Type B pancreatic cell (in vitro differentiated cells): ENCODE measurements at places on chromosomes 7 and 10. TPM values are rescaled to one million over a fixed set of nuclear protein-coding genes. Genes with fewer than 3 reads are reported as not detected.

DNA sequence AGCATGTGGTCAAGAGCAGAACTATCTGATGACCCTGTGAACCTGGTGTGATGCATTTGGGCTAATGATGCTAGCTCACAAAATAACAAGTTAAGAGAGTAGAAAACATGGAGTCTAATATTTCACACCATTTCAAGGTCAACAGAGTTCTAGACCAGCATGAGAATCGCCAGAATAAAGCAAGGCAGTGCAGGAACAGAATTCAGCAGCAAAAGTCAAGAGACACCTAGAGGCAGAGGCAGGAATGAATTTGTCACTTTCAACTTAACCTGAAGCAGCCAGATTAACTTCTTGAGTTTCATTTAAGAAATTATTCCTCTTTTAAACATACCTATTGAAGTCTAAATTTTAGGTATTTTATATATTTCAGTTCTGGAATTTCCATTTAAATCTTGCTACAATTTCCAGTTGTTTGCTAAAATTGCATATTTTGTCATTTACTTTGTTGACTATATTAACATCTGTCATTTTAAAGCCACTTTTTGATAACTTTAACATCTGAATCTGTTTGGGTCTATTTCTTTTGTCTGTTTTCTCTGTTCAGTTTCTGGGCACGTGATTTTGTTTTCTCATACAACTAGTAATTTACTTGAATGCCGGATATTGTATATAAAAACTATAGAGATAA lies 44.2 kb upstream of the PRSS58 start:
- DNase-seq: no peak

- no peak for DNase-seq
Measured at GRCh38 chr10:3812141-3812540, 27.1 kb upstream of the KLF6 start.

The ELN gene
- 8.8 TPM in 1 of 2 replicates, not detected in the other for total RNA-seq

GRCh38 chr7:140889150-140889549 lies 35.6 kb downstream of the BRAF start:
- no peak for DNase-seq

GRCh38 chr10:47060356-47060755 lies 149.1 kb downstream of the PTPN20 start:
- no peak for DNase-seq

The SLC13A1 gene
- total RNA-seq: 0.07 and 0.14 TPM in 2 replicates

DNA sequence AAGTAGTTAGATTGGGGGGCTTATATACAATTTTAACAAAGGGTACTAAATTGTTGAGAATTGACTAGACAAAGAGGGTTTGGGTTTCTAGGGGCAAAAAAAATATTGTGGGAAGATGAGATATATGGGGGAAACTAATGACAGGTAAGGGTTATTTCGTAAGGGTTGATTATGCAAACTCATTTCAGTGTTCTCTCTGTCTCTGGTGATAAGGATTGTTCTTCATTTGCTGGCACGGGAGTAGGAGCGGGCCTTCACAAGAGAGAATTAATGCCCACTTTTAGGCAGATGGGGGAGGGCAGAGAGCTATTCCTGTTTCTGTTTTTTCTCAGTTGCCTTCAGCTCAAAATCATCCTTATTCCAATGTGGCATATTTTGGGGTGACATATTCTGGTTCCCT lies 258.4 kb downstream of the EXOC4 start:
- no peak for DNase-seq

The PNLIPRP2 gene
- total RNA-seq: 0.69 and 1.2 TPM in 2 replicates

The GPR22 gene
- not detected in 2 replicates for total RNA-seq

The WDR86 gene
- 13.0 and 83.0 TPM in 2 replicates for total RNA-seq

- no peak for DNase-seq
Measured at GRCh38 chr7:53993224-53993623, 549.0 kb upstream of the VSTM2A start.

DNA sequence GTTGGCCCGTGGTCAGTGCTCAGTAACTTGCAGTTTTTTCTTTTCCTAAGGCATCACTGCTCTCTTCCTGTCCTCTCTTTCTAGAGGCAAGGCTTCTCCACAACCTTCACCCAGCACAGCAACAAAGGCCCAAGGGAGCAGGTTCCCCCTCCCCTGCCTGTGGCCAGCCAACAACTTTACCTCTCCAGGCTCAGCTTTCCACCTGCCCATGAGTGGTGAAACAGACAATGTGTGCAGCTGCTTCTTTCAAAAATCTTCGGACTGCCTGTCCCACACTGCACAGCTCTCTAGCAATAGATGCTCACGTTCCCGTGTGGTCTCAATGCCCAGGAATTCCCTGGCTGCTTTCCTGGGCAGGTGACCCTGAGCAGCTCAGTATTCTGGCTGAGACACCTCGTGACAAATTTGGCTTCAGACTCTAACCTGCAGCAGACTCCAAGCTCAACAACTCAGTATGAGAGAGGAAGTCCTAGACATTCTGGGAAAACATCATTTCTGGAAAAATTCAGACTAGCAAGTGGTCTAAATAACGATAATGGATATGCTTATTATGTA lies 28.9 kb upstream of the TMEM72 start:
- DNase-seq: no peak

DNA sequence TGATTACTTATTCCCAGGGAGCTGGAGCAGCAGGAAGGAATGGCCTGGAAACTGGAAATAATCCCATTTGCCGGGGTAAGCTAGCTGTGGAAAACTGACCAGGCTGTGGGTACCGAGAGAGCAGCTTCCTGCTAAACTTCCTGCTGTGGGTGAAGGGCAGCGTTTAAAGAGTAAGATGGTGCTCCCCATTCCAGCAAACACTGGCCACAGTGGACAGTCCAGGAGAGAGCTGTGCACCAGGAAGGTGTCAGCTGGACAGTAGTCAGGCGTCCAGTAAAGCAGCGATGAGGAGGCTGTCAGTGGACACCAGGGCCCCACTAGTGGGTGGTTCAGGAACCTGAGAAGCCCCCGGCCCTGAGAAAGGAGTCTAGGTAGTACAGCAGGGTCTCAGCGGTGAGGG lies 55.4 kb downstream of the TBXAS1 start:
- no peak for DNase-seq

The TLX1 gene
- total RNA-seq: 0.10 and 0.17 TPM in 2 replicates

DNA sequence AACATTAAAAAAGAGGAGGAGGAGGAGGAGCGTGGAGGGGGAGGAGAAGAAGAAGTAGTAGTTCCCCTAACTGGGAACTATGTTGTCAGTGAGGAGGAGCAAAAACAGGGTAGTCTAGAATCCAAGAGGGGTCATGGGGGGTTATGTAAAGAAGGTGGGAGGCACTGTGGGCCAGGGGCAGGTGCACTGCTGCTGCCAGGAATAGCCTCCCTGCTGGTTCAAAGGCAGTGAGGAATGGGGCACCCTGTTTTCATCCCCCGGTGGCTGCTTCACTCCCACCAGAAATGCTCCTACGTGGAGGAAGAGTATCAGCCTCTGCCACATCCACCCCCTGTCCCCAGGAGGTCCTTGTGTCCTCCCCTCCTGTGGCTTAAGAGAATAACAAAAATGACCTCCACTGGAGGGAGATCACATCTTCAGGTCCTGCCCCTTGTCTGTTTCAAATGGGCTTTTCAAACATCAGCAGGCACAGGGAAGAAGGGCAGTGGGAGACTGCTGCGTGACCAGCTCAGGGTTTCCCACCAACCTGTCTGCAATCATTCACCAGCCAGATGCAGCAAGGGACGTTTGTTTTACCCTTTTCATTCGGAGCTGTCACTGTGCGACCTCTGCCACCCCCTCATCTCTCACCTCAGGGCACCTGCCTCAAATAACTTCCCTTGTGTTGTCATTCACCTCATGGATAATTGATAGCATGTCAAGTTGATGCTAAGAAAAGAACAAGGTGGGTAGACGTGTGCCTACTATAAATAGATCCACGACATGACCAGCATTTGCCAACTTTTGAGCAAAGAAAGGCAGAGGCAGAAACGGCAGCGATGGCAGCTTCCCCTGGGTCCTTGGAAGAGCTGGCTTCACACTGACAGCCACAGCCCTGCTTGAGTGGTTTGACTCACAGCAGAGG lies 92.6 kb downstream of the DGKI start:
- DNase-seq: no peak

DNA sequence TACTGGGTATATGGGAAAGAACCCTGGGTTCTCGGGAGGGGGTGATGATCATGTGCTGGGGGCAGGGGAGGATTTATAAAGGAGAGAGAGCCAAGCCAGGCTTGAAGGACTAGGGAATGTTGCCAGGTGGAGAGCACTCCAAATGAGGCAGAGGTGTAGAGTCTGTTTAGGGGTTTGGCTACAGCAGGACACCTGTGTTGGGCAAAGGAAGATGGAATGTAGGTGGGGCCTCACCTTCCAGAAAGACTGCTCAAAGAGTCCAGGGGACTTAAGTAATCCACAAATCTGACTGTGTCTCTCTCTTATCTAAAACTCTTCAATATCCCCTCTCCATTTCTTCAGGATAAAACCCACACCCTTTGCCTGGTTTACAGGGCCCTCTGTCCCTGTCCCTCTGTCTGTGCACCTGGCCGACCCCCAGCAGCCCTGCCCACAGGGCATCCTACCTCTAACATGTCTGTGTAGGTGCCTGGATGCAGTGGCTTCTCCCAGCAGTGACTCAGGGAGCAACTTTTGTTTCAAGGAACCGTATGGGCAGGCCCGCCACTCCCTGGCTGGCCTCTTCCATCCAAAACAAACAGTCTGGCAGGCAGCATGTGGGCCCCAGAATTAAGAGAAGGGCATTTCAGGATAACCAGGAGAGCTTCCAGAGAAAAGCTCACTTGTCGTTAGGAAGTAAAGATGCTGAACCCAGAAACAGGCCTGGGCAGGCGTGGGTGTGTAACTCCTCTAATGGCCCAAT lies 10.6 kb upstream of the PLEKHA1 start:
- no peak for DNase-seq

DNA sequence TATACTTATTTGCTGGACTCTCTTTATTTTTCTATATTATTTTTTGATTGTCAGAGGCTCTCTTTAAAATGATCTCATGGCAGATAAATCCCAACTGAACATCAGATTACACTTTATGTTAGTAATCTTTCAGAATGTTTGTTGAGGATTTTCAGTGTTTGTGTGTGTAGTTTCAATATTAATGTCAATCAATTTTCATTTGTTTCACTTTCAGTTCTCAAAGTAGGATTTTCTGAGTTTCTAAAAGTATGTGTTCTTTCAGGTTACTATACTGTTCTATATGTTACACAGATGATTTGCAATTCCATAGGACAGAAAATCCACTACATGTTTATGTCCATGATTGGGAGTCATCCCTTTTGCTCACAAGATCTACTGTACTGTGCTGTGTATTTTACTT lies 311.9 kb upstream of the POT1 start:
- DNase-seq: no peak

DNA sequence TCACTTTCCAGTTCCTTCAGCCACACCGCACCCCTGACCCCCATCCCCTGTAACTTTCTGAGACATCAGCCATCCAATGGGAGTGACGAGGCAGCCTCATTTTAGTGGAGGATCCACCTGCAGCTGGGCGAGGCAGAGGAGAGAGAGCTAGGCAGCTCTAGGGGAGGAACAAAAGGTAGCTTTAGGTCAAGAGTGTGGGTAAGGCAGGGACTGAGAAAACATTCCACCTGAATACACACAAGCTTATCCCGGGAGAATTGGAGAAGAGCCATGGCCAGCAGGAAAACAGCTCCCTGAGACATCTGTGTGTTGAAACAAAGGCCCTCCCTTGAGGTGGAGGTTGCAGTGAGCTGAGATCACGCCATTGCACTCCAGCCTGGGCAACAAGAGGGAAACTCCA lies 6.7 kb upstream of the KLRG2 start:
- no peak for DNase-seq

The PPA1 gene
- 105 and 110 TPM in 2 replicates for total RNA-seq

- DNase-seq: no peak
Measured at GRCh38 chr7:49772916-49773217, 571 bp upstream of the VWC2 start.

- no peak for DNase-seq
Measured at GRCh38 chr10:27390681-27391080, 113.4 kb upstream of the RAB18 start.

- DNase-seq: no peak
Measured at GRCh38 chr7:55157764-55158105, 138.9 kb downstream of the EGFR start.

The NPTX2 gene
- 14.2 and 24.6 TPM in 2 replicates for total RNA-seq

The PRSS1 gene
- 10.0 and 118 TPM in 2 replicates for total RNA-seq

GRCh38 chr7:50068026-50068425 lies 25.0 kb downstream of the ZPBP start:
- DNase-seq: no peak

DNA sequence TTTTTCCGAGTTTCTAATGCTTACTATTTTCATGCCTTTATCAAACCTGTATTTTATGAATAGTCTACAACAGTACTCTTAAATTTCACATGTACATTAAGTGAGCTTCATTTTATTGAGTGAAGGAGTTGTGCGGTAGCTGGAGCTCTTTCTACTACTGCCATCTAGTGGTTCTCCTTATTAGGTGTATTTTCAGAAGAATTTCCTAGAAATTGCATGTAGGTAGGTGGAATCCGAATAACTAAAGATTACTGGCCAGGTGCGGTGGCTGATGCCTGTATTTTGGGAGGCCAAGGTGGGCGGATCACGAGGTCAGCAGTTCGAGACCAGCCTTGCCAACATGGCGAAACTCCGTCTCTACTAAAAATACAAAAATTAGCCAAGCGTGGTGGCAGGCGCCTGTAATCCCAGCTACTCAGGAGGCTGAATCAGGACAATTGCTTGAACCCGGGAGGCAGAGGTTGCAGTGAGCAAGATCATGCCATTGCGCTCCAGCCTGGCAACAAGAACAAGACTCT lies 38.3 kb downstream of the LRRC72 start:
- no peak for DNase-seq

The DENND10 gene
- 39.4 and 42.7 TPM in 2 replicates for total RNA-seq

DNA sequence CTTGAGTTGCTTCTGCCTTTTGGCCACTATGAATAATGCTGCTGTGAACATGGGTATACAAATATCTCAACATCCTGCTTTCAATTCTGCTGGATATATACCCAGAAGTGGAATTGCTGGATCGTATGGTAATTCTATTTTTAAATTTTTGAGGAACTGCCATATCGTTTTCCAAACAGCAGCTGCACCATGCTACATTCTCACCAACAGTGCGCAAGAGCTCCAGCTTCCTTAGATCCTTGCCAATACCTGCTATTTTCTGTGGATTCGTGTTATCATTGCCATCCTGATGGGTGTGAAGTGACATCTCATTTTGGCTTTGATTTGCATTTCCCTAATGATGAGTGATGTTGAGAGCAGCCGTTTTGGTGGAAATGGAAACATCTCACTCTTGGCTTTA lies 26.7 kb downstream of the FRMD4A start:
- no peak for DNase-seq
